Smooth muscle cell of the umbilical artery (primary cell): ENCODE measurements at places on chromosomes 3 and 15. TPM values are rescaled to one million over a fixed set of nuclear protein-coding genes. Genes with fewer than 3 reads are reported as not detected.

Gene ABI3BP
- total RNA-seq, result 2.4 and 53.3 TPM in 2 replicates

Gene ATP13A4
- total RNA-seq, result 0.46 and 0.89 TPM in 2 replicates

Gene BCHE
- total RNA-seq, result 27.6 and 54.9 TPM in 2 replicates

Gene CFAP100
- not detected in 2 replicates for total RNA-seq

Gene NAALADL2
- total RNA-seq, result 13.1 and 17.8 TPM in 2 replicates

Gene DPPA2
- not detected in 2 replicates for total RNA-seq

Gene C3orf20
- 0.05 TPM in 1 of 2 replicates, not detected in the other for total RNA-seq
